ENCODE measurements at places on chromosomes 5 and 9.

DNA sequence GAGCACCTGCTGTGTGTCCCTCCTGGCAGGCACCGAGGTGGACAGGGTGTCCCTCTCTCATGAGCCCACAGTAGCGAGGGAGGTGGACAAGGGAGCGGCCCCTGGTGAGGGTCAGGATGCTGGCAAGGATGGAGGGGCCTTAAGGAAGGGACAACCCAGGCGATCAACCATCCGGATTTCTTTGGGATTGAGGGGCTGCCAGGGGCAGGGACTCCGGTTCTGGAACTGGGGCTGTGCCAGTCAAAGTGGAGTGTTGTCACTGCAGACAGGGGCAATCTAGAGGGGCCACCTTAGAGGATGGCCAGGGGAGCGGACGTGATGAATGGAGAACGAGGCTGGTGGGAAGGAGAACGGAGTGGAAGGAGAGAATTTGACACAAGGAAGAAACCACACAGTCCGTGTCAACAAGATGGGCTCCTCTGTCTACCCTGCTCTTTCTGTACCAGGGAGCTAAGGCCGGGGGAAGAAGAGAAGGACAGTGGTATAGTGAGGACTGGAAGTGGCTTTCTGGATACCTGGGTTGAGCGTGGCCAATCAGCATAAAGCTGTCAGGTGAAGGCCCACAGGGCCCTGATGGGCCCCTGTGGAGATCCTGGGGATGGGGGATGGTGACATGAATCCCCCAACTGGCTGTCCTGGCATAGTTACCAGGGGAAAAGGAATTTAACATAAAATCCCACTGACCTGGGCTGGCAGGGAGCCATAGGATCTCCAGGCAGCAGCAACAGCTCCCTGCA, 4.2 kb upstream of the WDR5 start:
- no peak for DNase-seq

- DNase-seq = no peak
Measured at GRCh38 chr9:129023908-129024233, 4.3 kb downstream of the SH3GLB2 start.

DNA sequence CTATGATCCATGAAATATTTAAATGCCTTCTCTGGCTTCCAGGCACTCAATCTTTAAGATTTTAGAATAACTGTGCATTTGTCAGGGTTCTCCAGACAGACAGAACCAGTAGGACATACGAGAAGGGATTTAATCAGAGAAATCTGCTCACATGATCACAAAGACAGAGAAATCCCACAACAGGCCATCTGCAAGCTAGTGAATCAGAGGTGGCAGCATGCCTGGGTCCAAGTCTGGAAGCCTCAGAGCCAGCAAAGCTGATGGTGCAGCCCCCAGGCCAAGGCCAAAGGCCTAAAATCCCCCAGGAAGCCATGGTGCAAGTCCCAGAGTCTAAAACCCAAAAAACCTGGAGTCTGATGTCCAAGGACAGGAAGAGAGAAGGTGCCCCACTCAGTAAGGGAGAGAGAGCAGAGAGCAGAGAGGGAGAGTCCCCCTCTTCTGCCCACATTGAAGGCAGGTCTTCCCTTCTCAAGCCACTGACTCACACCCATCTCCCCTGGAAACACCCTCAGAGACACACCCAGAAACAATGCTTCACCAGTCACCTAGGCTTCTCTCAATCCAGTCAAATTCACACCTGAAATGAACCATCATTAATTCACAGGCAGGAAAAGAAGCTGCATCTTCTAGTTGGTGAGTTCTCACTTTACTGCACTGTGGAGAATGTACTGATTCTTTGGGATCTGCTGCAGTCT, 48.7 kb downstream of the CAMSAP1 start:
- no peak for DNase-seq

DNA sequence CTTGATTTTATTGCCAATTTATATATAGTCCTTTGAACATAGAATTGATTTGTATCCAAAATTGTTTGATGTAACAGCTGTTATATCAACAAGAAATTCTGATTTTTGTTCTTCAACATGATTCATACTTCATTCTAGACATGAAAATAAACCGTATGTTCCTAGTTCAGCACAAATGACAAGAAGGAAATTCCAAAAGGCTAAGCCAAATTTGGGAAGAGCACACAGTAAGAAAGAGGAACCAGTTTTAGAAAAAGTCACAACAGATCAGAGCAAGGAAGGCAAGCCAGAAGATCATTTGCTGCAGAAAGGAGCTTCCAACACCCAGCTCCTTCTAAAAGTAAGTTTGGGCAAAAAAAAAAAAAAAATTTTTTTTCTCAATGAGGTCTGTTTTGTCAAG, 65.0 kb upstream of the MCCC2 start:
- DNase-seq = no peak

DNA sequence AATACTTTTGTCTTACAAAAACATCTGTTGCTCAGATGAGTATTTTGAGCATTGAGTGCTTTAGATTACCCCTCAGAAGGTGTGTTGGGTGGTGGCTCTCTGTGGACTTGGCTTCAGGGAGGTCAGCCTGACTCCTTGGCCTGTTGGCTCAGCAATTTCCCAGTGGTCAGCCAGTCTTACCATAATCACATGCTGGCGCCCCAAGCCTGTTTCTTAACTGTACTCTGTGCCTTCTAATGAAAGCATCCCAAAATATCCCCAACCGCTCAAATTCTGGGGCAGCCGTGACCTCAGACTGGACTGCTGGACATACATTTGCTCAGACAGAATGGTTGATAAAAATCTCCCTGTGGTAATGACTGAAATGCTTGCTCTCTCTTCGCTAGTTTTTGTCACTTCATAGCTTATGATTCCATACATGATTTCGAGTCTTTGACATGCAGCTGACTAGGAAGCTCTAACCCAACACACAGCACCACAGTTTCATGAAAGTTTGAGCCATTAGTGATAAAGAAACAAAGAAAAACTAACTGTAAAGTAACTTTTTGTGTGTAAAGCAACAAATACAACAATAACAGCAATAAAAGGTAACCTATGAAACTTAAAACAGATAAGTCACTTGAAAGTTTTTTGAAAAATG, 562.2 kb upstream of the MEF2C start:
- DNase-seq = no peak

DNA sequence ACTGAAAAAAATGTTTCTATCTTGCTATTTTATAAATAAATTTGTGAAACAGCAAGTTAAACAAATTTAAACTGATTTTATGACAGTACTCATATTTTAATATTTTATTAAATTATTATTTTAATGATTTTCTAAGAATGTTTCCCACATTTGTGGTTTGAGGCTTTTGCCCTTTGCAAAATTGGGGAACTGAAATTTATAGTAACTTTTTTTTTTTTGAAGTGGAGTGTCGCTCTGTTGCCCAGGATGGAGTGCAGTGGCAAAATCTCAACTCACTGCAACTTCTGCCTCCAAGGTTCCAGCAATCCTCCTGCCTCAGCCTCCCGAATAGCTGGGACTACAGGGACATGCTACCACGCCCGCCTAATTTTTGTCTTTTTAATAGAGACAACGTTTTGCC, 7.2 kb upstream of the ADGRV1 start:
- no peak for DNase-seq

GRCh38 chr9:105466898-105467455, 19.1 kb downstream of the FSD1L start:
- DNase-seq = no peak

GRCh38 chr5:131258733-131259132, 5.1 kb upstream of the CDC42SE2 start:
- no peak for DNase-seq

- no peak for DNase-seq
Measured at GRCh38 chr5:75384218-75384617, 47.2 kb downstream of the HMGCR start.

- DNase-seq = no peak
Measured at GRCh38 chr5:30918171-30918570, 275.3 kb upstream of the CDH6 start.

GRCh38 chr9:114823441-114823840, 17.6 kb upstream of the TNFSF15 start:
- DNase-seq = no peak

DNA sequence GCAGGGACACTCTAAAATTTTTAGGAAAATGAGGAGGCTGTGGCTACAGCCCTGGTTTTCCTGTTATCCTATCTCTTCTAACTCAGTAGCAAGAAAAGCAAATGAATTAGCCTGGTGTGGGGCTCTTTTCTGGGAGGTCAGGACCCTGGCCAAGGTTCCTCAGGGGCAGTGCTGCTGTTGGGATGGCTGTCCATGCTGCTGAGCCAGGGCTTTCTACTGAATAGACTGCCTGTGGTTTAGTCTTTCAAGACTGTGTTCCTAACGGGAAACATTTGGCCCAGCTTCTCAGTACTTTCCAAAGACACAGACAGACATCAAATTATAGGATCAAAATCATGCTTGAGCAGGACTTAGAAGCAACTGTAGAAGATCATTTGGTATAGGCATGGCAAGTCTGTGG, 18.1 kb downstream of the TNC start:
- no peak for DNase-seq

- DNase-seq = no peak
Measured at GRCh38 chr9:13588151-13589033, 308.9 kb upstream of the MPDZ start.

DNA sequence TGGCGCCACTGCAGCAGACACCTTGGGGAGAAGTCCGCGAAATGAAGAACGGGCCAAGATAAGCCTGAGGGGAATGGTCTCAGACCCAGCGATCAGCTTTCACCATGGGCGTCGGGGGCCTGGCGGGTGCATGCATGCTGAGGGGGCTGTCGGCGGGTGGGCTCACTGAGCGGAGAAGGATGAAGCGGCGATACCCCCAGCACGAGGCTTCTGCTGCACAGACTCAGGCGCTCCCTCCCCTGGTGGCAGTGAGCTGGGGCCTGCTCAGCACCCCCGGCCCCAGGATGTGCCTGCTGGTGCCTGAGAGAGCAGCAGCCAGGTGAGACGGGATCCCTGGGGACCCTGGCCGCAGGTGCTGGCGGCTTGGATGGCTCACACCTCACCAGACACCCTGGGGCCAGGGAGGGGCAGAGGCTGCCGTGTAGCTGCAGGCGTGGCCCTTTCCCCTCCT, 31.2 kb downstream of the CEP72 start:
- no peak for DNase-seq

DNA sequence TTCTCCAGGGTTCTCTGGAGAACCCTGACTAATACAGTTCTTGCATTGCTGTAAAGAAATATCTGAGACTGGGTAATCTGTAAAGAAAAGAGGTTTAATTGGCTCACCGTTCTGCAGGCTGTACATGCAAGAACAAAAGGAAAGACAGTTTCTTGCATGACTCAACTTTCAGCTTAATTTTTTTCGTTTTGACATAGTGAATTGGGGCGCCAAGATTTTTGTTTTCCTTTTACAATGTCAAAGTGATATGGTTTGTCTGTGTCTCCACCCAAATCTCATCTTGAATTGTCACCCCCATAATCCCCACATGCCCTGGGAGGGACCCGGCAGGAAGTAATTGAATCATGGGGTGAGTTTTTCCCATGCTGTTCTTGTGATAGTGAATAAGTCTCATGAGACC, 11.8 kb upstream of the CRHBP start:
- no peak for DNase-seq

DNA sequence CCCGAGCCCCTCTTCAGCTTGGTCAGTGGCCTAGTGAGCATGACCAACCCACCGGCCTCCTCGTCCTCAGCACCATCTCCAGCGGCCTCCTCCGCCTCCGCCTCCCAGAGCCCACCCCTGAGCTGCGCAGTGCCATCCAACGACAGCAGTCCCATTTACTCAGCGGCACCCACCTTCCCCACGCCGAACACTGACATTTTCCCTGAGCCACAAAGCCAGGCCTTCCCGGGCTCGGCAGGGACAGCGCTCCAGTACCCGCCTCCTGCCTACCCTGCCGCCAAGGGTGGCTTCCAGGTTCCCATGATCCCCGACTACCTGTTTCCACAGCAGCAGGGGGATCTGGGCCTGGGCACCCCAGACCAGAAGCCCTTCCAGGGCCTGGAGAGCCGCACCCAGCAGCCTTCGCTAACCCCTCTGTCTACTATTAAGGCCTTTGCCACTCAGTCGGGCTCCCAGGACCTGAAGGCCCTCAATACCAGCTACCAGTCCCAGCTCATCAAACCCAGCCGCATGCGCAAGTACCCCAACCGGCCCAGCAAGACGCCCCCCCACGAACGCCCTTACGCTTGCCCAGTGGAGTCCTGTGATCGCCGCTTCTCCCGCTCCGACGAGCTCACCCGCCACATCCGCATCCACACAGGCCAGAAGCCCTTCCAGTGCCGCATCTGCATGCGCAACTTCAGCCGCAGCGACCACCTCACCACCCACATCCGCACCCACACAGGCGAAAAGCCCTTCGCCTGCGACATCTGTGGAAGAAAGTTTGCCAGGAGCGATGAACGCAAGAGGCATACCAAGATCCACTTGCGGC, 1.8 kb downstream of the EGR1 start:
- DNase-seq = peak; percentile 38

DNA sequence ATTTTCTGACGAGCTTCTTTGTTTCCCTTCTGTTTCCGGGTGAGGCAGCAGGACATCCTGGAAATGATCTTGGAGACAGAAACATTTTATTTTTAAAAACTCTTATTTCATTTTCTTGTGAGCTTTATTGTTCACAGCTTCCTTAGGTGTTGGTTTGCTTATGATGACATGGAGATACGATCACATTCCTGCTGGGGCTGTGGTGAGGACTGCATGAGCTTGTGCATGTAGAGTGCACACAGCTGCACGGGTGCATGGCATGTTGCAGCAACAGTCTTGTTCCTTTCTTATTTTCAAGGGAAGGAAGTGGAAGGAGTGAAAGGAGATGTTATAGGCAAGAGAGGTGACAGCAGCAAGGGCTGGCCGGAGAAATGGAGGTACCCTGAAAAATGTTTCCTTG, 1.2 kb downstream of the BTNL8 start:
- DNase-seq = no peak

GRCh38 chr9:106964822-106965525, 102.0 kb downstream of the ZNF462 start:
- DNase-seq = no peak

DNA sequence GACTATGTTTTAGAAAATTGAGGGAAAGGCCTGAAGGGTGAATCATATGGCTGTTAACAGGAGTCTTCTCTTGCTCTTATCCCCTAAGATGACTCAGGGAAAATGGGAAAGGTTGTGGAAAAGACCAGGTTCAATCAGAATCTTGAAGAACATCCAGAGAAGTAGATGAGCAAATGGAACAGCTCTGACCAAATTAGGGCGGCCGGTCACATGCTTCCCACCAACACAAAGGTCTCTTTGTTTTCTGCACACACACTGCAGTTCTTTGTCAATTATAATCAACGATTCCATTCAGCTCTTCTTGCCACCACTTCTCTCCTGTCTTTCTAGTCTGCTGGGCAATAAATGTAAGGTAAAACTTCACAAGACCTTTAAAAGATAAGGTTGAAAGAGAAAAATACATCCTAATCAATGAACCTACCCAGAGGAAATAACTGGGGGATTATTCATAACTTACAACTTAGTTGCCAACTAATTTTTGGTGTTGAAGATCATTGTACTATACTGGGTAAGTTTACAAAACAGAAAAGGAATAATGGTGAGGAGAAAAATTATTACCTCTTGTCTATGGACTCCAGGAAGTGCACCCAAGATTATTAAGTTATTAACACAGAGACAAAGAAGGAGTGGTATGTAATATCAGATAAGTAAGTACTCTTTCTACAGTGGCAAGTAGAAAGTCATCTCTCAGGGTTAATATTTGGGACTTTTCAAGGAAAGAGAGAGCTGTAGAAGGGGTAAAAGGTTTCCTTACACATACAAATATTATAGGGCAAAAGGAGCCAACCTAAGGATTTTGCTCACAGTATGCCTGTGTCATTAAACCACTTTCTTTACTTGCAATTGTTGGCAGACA, 441.9 kb upstream of the PIK3R1 start:
- no peak for DNase-seq

All from stimulated activated CD4-positive, alpha-beta T cell treated with anti-CD3 and anti-CD28 coated beads, Interleukin-1b, Interleukin-23, amount 100 ng/mL, for 1 hour (primary cell).